Epithelial cell of proximal tubule (primary cell): ENCODE measurements at places on chromosomes 4 and X. TPM values are rescaled to one million over a fixed set of nuclear protein-coding genes. Genes with fewer than 3 reads are reported as not detected.
A peak's percentile ranks its signal among the peaks of the same experiment; 100 is the strongest.

DNA sequence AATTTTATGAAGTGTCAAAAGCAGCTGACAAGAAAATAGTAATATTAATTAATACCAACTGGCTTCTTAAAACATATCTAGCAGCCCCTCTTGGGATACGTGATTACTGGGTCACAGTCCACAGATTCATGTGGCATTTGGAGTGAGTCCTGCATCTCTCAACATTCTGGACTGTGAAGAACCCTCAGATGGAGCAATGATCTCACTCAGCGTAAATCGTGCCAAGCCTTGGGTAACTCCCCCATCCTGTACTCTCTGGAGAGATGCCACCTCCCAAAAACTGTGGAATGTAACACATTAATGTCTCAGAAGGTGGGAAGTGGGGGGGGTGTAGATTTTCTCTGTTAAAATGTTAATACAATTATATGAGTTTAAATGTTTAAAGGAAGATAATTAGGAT lies 118.2 kb upstream of the IQCM start:
- no peak for DNase-seq

DNA sequence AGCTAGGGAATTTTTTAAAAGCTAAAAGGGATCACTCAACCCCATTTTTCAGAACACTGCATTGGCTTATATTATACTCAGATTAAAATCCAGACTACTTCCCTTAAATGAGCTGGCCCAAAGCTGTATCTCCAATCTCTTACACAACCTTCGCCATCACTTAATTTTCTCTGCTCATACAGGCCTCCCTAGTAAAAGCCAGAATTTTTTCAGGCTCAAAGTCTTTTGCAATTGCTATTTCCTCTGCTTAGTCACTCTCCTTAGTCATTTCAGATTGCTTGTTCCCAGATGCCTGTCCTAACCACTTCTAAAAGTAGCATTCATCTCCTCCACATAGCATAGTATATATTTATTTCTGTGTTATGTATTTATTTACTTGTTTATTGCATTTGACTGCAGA lies 1587.9 kb upstream of the ADGRL3 start:
- DNase-seq = peak; percentile 25

The SULT1B1 gene
- total RNA-seq = not detected in 2 replicates

- no peak for DNase-seq
Observed at GRCh38 chr4:156173937-156174336, 220.3 kb upstream of the CTSO start.

DNA sequence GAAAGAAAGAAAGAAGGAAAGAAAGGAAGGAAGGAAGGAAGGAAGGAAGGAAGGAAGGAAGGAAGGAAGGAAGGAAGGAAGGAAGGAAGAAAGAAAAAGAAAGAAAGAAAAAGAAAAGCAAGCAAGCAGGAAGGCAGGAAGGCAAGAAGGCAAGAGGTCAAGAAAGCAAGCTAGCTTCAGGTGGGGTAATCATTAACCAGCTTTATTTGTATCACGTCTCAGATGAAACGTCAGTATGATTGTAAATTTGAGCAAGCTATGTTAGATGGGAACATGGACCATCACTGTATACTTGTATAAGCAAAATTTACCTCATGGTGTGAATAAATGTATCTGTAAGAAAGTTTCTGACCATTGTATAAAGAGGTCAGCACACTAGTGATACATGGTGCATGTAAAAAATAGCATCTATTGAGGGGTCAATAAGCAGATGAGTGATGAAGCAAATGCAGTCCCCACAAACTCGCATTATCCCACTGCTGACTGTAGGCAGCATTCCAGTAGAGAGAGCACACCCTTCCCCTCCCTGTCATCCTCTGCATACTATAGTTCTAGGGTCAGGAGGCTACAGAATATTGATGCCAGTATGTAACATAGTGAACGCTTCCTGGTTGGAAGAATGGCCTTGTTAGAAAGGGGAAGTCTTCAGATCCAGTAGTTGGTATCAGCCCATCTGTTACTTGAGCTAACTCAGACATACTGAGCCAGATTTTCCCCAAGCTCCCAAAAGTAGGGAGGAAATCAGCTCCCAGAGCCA lies 16.5 kb upstream of the KLHL34 start:
- no peak for DNase-seq

The PDK3 gene
- 6.7 and 13.6 TPM in 2 replicates for total RNA-seq
